ENCODE measurements at places on chromosomes 7 and 10.

DNA sequence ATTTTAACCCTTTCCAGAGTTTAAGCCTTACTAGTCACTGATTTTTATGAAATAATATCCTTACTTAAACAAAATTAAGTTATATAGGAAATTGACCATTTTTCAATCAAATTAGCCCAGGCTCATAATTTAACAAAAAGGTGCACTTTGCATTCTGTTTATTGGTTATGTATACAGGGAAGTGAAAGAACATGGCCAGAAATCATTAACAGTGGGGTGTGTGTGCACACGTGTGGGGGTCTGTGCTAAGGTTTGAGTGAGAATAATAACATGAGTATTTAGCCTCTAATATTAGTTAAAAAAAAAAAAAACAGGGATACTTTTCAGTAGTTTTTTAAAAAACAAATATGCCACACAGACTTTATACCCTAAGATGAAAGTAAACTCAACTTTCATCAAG lies 510.5 kb upstream of the PFKP start:
- DNase-seq, result no peak

DNA sequence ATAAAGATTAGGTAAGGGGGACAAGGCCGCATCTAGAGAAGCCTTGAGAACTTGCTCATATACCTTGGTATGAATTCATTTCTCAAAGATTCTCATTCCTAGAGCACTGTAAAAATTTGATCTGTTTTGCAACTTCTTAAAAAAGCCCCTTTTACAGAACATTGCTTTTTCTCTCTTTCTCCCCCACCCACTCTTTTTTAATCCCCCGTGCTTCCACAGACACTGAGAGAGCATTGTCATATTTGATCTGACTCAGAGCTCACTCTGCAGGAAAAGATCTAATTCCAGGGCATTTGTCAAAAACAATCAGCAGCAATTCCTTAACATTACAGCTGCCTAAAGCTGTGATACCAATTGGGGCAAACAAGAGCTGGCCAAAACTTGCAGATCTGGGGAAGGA lies 92.0 kb downstream of the ARHGAP22 start:
- no peak for DNase-seq

- no peak for DNase-seq
Measured at GRCh38 chr7:151204383-151205032, 5.8 kb downstream of the H2BK1 start.

- no peak for DNase-seq
Measured at GRCh38 chr10:129755621-129756020, 208.5 kb downstream of the EBF3 start.

GRCh38 chr7:155466814-155467733 lies 9.1 kb downstream of the EN2 start:
- no peak for DNase-seq

GRCh38 chr7:124071843-124072242 lies 39.0 kb upstream of the TMEM229A start:
- no peak for DNase-seq

GRCh38 chr7:158052381-158053060 lies 535.1 kb downstream of the PTPRN2 start:
- DNase-seq, result no peak

GRCh38 chr10:79266084-79266483 lies 81.2 kb upstream of the PPIF start:
- no peak for DNase-seq

GRCh38 chr7:50304911-50305582 lies 531 bp downstream of the IKZF1 start:
- peak; percentile 42 for DNase-seq

- DNase-seq, result no peak
Measured at GRCh38 chr7:92313055-92313454, 67.3 kb downstream of the ANKIB1 start.

DNA sequence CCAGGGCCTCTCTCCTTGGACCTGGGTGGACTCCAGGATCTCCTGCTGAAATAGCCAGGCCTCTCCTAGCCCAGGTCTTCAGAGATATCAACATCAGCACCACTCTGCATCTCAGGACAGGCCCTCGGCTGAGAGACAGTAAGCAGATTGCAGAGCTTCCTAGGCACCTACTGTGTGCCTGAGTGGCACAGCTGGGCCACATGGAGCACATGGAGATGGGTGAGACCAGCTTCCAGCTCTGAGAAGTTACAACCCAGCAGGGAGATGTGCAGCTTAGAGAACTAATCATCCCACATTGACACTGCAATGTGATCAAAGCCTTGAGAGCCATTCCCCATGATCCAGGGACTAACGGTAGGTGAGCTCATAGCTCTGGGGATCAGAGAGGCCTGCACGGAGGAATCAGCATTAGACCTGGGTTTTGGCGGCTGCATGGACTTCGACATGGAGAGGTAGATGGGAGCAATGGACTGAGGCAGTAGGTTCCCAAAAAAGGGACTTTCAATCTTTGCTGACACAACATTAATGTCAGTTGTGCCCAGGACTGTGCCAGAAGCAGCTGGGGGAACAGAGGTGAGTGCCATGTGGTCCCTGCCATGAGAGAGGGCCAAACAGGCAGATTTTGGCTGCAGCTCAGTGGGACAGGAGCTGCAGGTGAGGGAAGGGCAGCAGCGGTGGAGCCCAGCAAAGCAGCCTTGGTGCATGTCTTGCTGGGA lies 76.0 kb upstream of the LEP start:
- no peak for DNase-seq

GRCh38 chr7:123640583-123640982 lies 15.1 kb upstream of the LMOD2 start:
- DNase-seq, result no peak
